ENCODE measurements at places on chromosomes 1 and 21. TPM values are rescaled to one million over a fixed set of nuclear protein-coding genes. Genes with fewer than 3 reads are reported as not detected.

The NPL gene
- total RNA-seq, result 1.5 TPM

The TSPEAR gene
- not detected for total RNA-seq

The ZNF593OS gene
- not detected for total RNA-seq

The USP1 gene
- total RNA-seq, result 26.3 TPM

The MPZL1 gene
- 198 TPM for total RNA-seq

The OR2T29 gene
- not detected for total RNA-seq

The OLIG2 gene
- total RNA-seq, result not detected

The ADAMTS5 gene
- 6.0 TPM for total RNA-seq
